Right ventricle myocardium superior (tissue), 1 donor: ENCODE measurements at places on chromosomes 6 and 20. TPM values are rescaled to one million over a fixed set of nuclear protein-coding genes. Genes with fewer than 3 reads are reported as not detected.

The DXO gene
- 7.5 TPM for total RNA-seq

The DEFB110 gene
- not detected for total RNA-seq

The PGK2 gene
- total RNA-seq: not detected

The RHAG gene
- 0.62 TPM for total RNA-seq

The MYCT1 gene
- total RNA-seq: 13.7 TPM

The TMEM170B gene
- total RNA-seq: 4.5 TPM

The GSTA2 gene
- total RNA-seq: not detected

The F13A1 gene
- 136 TPM for total RNA-seq

The DZANK1 gene
- total RNA-seq: 0.48 TPM

DNA sequence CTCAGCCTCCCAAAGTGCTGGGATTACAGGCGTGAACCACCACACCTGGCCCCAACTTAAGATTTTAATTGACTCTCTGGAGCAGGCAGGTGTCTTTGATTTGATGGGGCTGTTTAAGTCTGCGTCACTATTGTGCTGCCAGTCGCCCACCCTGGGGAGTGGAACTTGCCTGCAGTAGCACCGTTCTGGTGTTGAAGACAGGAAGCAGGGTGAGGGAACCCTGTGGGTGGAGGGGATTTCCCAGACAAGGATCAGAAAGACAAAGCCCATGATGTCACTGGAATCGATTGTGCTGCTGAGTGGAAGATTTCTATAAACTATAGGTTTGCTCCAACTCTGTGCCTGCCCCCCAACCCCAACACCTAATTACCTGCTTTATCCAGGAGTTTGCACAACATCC lies 11.0 kb downstream of the ALDH8A1 start:
- no peak for DNase-seq

DNA sequence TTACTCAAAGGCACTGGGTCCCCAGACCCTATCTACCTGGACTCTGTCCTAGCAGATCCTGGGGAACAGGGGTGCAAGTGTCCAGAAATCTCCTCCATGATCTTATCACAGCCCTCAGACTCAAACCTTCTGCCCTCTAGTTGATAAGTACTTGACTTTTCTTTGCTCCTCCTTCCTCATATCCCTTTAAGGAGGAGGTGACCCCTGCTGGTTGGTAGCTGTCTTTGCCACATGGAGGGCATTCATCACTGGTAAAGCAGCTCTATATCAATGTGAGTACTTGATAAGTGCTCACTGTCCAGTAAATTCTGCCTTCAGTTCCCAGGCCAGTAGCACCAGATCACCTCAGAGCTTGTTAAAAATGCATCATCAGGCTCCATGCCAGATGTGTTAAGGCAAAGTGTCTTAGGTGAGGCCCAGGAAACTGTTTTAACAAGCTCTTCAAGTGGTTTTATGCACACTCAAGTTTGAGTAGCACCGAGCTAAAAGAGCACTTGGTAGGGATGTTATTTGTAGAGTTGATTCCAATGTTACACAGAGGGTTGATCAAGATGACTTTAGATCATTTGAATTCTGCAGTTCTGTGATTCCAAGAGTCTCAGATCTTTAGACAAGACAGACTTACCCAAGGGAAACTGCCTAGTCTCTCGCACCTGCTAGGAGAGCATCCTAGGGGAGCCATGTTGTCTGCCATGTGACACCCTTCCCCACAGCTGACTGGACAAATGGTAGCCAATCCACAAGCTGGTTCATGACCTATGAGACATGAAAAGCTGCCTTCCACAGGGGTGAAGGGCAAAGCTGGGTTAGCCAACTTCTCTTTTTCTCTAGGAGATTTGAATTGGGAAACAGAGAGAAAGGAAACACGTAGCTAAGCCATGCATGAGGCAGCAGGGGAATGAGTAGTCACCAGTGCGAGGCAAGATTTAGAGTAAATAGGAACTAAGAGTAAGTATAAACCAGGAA lies 18.6 kb downstream of the TREML2 start:
- no peak for DNase-seq

GRCh38 chr6:137099689-137100403 lies 55.1 kb upstream of the IL20RA start:
- DNase-seq: no peak

DNA sequence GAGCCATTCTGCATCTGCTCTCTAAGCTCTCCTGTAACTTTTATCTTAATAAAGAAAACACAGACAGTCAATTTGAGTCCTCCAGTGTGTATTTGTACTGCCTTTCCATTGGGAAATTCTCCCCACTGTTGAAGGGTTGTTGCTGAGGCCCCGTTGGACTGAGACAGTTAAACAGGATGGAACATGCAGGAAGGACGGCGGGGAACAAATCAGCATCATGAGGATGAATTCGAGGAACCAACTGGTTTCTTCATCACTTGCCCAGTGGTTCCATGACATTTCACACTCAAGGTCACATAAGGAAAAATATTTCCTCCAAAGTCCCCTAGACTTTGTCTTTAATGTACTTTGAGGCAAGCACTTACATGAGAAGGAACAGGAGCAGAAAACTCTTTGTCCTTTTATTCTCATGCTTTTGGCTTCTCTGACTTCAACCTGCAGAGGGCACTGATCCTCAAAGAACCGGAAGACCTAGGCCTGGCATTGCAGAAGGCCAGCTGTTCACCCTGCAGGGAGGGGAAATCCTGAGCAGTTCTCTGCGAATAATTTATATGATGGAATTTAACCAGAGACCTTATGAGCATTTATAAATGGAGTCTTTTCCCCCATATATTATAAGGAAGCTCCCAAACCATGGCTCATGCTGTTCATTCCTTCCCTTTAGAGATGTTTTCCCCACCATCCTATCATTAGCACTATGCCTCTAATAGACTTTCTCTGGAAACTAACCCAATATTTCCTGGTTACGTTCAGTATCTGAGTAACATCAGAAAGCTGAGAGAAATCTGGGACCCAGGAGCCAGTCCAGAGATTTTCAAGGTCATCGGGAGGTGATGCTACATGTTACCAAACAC lies 55.2 kb upstream of the ADGRF1 start:
- DNase-seq: no peak

- DNase-seq: peak; percentile 91
Observed at GRCh38 chr6:156776840-156777576, at the start of gene ARID1B. ARID1B (plus strand) TSS chr6:156777378; CDS start chr6:156777681, 303 bp downstream.

DNA sequence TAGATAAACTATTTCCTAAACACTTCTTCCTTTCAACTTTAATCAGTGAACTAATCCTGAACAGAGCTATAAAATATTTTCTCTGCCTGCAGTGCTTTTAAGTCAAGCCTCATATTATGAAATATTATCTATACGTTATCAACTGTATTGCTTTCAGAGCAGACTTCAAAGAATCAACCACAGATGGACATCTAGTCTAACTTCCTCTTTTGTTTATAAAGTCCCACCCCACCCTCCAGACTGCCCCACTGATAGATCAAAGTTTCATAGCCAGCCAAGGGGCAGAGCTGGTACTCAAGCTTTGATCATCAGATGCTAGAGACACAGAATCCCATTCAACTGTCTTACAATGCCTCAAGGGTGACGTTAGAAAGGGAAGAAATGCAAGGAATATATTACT lies 308.3 kb downstream of the LAMA2 start:
- no peak for DNase-seq

DNA sequence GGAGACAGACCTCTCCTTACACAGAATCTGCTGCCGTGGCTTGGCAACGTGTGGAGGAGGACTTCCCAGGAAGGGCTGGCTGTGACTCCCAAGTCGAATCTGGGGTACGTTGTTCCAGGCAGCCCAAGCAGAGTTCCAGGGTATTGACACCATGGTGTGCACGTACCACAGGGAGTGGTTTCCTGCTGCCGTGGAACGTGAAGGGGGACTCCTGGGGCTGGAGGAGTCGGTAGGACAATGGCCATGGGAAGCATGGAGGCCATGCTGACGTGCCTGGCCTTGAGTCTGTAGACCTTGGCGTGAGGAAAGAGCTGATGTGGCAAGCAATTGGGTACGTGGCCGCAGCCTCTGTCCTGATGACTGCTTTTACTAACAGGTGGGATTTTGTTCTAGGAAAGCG lies 119.3 kb downstream of the TULP4 start:
- no peak for DNase-seq

DNA sequence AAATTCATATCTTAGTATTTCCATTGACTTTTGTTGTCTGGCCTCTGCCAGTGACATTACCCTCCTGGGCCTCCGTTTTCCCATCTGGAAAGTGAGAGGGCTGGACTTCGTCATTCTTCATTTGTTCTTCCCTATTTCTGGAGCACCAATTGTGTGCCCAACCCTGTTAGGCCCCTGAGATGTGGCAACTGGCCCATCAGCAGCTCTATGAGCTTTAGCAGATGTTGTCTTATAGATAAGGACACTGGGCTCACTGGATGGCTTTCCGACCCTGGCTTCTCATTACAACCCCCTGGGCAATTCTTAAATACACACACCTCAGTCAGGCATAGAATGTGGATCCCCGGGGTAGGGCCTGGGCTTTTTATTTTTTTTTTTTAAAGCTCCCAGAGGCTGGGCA lies 14.7 kb downstream of the PABPC1L start:
- DNase-seq: no peak

- no peak for DNase-seq
Observed at GRCh38 chr6:133804265-133804664, 84.6 kb upstream of the TCF21 start.

GRCh38 chr6:87364602-87365252 lies 20.1 kb downstream of the C6orf163 start:
- DNase-seq: no peak

DNA sequence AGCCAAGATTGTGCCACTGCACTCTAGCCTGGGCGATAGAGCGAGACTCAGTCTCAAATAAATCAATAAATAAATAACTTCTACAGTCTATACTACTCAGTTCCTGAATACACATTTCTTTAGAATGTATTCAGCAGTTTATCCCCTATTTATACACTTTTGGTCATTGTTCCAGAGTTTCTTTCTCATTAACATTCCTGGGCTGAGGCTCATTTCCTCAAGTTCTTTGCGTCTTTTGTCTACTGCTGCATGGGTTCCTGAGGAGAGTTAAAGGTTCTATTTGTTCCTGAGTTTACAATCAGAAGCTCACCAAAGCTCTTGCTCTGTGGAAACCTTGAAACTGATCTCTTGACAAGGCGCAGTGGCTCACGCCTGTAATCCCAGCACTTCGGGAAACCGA lies 37.7 kb upstream of the SASH1 start:
- DNase-seq: no peak

- peak; percentile 80 for DNase-seq
Observed at GRCh38 chr6:34235307-34236130, 1.2 kb upstream of the HMGA1 start.

- DNase-seq: no peak
Observed at GRCh38 chr6:25363427-25363826, 84.3 kb downstream of the CARMIL1 start.

DNA sequence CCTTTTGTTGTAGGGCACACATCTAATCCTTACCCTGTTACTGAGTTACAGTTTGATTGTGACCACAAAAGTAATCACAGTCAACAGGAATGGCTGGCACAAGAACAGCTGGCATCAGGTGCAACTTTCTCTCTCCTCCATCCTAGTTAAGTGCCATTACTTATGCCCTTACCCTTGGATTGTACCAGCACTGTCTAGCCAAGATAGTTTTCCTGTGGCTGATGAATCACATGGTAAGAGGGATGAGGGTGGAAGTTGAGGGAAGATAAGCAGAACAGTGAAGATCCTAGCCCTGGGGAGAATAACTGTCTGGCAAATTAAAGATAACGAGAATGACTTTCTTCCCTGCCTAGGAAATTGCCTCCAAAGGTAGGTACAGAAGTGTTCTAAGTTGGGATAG lies 42.0 kb downstream of the RNF217 start:
- no peak for DNase-seq

DNA sequence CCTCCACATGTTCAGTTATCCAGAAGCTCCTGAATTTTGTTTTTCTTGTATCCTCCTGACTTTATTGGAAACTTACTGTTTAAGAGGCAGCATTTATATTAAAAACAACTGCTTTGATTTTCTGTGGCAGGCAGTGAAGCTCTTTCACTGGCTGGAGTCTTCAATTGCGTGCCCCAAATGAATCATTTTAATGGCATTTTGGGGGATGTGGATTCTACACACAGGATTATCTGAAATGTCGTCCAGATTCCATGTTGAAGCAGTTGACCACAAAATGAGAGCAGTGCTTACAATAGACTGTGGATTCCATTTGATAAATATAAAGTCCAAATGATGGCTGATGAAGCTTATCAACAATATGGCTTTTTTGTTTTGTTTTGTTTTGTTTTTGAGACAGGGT lies 41.0 kb upstream of the HIVEP1 start:
- DNase-seq: no peak

GRCh38 chr6:2655844-2656433 lies 94.8 kb downstream of the MYLK4 start:
- DNase-seq: no peak

GRCh38 chr6:144339859-144340452 lies 54.8 kb downstream of the UTRN start:
- no peak for DNase-seq

DNA sequence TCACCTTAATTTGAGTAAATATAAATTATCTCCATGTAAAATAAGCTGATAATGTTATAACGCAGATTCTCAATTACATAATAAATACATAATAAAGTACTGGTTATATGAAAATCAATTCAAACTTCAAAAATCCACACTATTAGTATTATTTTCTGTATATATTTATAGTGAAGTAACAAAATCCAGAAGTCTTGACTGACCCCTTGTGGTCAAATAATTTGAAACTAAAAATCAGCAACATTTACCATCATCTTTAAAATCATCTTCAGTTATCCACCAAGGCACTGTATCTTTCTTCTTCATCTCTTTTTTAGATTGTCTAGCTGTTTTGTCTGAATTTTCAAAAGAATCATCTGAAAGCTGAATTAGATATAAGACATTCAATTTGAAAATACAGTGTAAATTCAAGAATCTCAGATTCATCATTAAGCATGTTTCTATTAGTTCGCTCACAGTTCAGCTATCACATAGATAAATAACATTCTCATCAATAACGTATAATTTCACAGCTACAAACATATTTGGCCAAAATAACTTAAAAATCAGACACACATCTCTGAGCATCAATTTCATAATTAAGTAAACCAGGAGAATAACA lies 6.5 kb downstream of the CEP162 start:
- DNase-seq: no peak

- DNase-seq: no peak
Observed at GRCh38 chr6:168746013-168746412, 305.0 kb downstream of the SMOC2 start.

GRCh38 chr20:38095017-38095686 lies 61.6 kb downstream of the RPRD1B start:
- no peak for DNase-seq

GRCh38 chr20:33835615-33836172 lies 24.5 kb downstream of the CHMP4B start:
- DNase-seq: no peak
